ENCODE measurements at places on chromosomes 12 and 14.

- DNase-seq = no peak
Measured at GRCh38 chr12:93252221-93252620, 125.5 kb upstream of the NUDT4 start.

DNA sequence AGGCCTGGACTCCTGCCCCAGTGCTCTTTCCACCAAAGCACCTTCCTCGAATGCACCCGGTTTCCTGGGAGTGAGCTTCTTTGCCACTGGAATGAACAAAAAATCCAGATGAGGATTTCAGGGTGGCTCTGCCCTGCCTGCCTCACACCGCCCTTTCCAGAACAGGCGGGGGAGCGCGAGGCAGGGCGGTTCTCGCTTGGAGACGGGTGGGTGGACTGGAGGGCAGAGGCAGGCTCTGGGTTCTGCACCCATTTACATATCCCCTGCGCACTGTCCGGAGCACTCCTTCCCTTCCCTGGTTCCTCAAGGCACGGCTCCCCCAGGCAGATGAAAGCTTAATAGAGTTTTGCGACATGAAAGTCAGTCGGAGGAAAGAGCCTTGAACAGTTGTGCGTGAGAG, 69.7 kb upstream of the DLK1 start:
- no peak for DNase-seq

- DNase-seq = no peak
Measured at GRCh38 chr14:63475761-63476160, 67.4 kb downstream of the PPP2R5E start.

- no peak for DNase-seq
Measured at GRCh38 chr12:108571609-108572165, 9.3 kb downstream of the ISCU start.

DNA sequence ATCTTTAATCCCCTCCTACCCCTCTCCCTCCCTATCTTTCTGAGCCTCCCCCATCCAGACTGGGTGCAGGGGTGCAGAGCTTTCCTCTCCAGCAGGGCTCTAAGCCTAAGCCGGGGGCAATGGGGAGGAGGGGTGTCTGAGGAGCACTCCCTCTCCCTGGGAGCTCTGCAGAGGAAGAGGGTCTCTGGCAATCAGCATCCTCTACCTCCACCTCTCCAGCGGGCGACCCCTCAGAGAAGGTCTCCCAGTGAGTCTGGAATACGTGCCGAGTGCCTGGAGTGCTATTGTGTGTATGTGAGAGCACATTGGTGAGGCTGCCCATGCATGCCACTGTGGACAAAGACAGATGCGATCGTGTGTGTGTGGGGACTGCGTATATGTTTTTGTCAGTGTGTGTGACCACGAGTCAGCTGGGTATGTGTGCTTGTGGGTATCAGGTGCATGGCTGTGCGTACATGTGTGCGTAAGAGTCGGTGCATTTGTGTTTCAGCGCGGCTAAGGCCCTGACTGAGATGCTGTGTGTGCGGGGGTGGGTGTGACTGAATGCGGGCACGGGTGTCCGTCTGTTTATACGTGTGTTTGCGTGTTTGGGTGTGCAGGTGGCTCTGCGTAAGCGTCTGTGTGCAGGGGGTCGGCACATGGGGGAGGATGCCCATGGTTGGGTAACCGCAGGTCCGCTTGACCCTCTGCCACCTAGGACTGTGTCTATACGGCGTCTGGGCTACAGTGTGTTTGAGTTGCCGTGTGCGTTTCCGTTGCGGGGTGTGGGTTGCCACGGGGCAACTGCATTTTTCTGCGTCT, 905 bp upstream of the DLK1 start:
- DNase-seq = no peak

GRCh38 chr12:84355561-84355960, 557.0 kb downstream of the SLC6A15 start:
- DNase-seq = no peak

Measured in progenitor cell of endocrine pancreas (in vitro differentiated cells).